Activated CD4-positive, alpha-beta T cell treated with anti-CD3 and anti-CD28 coated beads for 24 hours (primary cell): ENCODE measurements at places on chromosomes 5 and 9.

DNA sequence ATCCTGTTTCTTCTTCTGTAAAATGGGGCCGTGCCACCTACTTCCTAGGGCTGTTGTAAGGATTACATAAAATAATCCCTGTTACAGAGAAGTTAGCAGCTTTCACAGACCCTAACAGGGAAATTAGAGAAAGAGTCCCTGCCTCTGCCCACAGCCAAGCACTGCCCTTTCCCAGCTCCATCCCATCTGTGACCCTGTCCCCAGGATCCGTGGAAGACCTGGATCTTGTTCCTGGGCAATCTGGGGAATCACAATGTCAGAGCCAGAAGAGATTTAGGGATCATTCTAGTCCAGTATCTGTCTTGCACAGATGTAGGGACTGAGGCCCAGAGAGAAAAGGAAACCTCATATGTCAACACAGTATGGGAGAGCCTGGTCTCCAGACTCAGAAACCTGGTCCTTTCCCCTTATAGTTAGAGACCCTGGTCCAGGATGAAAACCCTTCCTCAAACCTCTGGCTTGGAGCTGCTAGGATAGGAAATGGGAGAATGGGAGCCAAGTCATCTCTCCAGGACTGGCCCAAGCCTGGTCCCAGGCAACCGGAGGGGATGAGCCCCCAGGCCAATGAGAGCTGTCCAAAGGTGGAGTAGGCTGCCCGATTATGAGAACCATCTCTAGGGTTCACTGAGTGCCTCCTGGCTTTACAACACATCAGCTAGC is 12.5 kb downstream of the LHX6 start:
- DNase-seq = no peak

DNA sequence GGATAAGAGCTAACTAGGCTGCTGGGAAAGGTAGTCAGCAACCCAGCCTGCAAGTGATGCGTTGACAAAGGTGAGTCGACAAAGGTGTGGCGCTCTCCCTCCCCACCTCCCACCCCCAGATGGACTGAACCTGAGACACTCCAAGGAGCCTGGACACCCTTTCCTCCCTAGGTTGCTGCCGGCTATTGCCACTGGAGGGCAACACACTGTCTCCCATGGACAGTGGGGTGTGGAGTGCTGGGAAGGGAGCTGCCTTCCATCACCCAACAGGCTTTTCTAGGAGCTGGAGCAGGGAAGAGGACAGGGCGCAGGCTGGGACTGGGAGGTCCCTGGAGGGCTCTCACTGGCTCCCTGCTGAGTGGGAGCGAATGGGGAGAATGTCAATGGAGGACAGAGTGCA is 75.4 kb upstream of the ARAP3 start:
- DNase-seq = no peak

DNA sequence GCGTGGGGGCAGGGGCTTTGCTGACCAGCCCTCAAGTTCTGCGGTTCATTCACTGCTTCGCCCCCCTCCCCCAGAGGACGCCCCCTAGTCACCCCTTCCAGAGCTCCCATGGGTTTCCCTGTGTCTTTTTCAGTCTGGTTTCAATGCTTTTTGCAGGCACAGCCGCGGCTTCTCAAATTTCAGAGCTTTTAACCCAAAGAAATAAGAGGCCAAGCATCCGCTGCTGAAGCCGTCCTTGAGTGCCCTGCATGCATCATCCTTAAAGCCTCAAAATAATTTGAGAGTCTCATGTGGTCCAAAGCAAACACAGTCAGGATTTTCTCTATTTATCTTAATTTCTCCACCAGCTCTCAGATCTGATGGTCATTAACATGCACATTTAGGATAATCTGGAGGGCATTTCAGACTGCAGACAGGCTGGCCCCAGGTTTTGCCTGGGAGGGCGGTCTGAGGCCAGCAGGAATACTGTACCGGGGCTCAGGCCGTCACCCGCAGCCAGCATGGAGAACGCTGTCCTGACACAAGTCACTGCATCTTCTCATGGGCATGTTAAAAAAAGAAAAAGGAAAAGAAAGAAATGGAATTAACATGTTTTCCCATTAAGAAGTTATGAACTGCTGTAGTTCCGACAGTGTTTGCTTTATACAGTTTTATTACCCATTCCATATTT is 420.8 kb upstream of the IRX4 start:
- no peak for DNase-seq

DNA sequence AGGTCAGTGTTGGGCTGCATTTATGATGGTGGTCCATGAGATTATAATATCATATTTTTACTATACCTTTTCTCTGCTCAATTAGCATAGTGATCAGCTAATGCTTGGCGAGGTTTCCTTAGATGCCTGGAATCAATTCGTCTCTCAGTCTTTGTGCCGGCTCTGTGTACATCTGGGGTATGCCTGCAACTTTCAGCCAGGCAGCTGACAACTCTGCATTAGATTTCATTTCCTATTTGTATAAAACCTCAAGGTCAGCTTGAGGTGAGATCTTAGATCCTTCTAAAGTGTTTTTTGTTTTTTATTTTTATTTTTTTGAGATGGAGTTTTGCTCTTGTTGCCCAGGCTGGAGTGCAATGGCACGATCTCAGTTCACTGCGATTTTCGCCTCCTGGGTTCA is 86.8 kb downstream of the MELK start:
- DNase-seq = no peak

DNA sequence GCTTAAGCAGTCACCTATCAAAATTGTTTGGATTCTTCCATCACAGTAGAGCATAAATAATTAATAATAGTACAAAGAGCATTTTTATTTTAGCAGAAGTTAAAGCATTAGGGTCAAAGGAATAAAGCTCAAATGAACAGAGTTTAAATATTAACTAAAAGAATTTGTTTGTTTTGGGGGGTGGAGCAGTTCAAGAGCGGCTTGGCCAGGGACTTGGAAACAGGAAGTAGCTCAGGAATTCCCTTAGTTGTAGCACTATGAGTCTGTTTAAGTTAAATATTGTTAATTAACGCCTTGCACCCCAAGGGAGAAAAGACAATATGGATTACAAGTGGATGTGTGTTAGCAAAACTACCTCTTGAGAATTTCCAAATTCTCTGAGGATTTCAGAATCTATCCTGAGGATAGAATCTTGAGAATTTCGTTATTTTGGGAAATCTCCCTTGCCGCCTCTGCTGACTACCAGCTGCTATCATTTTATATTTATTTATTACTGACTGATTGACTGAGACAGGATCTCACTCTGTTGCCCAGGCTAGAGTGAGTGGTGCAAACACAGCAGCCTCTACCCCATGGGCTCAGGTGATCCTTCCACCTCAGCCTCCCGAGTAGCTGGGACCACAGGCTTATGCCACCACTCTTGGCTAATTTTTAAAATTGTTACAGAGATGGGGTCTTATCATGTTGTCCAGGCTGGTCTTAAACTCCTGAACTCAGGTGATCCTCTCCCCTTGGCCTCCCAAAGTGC is 96.7 kb upstream of the CHD1 start:
- no peak for DNase-seq

GRCh38 chr9:106310782-106311181 is 552.2 kb upstream of the ZNF462 start:
- no peak for DNase-seq

GRCh38 chr9:92599938-92600461 is 64.2 kb upstream of the ECM2 start:
- no peak for DNase-seq

DNA sequence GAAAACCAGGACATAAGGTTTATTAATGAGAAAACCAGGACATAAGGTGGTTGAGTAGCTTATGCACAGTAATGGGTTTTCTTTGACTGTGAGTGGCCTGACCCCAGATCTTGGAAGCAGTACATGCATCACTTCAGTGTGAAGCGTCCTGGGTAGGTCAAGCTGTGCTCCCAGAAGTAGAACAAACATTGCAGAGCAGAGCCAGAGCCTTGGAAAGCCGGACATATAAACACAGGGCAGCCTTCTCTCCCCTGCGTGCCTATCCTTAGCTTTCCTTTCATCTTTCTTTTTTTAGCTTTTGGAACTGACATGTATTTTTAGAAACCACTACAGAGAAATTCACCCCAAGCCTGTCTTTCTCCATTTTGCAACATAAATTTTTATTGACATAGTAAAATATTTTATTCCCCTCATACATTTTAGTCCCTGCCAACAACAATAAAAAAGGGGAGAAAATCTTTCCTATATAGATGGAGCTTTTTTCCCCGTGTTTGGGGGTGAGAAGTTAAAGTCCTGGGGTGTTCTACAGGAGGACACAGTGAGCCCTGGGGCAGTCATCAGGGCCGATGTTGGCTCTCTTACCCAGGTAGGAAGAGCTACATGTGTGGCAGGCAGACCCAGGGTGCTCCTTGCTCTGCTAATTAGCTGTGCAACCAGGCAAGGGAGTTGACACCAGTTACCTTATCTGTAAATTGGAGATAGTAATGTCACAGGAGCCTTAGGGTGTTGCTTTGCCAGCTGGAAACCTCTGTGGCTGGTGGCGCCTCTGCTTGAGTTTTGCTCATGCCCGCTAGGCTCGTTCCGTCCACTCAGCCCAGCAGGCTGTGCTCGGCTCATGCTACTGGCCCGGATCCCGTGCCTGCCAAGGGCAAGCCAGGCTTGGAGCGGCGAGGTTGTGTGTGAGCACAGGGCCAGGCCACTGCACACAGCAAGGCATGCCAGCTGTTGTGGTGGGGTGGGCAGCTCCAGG is 389.6 kb downstream of the KDM4C start:
- DNase-seq = no peak

DNA sequence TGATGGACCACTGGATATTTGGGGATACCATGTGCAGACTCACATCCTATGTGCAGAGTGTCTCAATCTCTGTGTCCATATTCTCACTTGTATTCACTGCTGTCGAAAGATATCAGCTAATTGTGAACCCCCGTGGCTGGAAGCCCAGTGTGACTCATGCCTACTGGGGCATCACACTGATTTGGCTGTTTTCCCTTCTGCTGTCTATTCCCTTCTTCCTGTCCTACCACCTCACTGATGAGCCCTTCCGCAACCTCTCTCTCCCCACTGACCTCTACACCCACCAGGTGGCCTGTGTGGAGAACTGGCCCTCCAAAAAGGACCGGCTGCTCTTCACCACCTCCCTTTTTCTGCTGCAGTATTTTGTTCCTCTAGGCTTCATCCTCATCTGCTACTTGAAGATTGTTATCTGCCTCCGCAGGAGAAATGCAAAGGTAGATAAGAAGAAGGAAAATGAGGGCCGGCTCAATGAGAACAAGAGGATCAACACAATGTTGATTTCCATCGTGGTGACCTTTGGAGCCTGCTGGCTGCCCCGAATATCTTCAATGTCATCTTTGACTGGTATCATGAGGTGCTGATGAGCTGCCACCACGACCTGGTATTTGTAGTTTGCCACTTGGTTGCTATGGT is 54.5 kb upstream of the HNRNPA0 start:
- no peak for DNase-seq

GRCh38 chr9:130260816-130261765 is 4.5 kb upstream of the HMCN2 start:
- DNase-seq = no peak

GRCh38 chr5:8471581-8471980 is 602.6 kb downstream of the MTRR start:
- no peak for DNase-seq

DNA sequence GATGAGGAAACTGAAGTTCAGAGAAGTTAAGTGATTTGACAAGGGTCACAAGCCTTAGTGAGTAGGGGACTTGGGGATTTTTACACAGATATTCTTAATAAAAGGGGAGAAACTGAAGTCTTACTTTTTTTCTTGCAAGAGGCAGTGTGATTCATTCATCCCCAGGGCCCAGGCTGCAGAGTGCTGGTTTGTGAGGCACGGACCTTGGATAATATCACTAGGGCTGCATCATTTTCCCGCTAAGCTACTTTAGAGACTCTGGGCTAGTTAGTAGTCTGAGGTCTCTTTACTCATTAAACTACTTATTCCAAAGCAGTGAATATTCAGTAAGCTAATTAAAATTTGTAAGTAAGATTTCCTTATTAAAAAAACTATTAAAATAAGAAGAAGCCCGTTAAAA is 195.0 kb downstream of the PBX3 start:
- no peak for DNase-seq

- DNase-seq = no peak
Observed at GRCh38 chr5:128876569-128877382, 88.5 kb upstream of the SLC27A6 start.

DNA sequence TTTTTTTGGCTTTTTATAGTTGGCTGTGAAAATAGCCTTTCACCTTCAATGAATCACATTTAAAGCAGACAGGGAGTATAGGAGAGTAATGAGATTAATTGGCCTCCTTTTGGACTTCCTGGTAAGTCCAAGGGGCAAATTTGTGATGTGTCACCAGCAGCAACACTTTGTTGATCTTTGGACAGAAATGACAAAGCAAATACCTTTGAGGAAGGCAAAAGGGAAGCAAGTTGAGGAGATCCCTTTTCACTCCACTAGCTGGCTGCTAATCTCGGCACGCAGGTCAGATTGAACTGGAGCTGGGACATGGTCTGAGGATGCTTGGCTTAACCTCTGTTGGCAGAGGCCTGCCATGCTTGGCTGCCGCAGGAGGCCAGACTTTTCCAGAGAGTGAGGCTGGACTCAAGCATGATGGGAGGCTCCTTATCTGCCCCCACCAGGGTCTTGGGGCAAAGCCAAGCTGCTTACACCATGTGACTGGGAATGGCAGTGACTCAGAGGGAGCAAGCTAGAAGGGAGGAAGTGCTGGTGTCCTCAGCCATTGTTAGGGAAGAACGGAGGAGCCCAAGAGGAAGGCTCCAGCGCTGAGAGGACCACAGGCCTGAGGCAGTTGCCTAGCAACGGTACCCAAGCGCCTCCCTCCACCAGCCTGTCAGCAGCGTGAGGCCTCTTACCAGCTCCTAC is 174.5 kb upstream of the MAP1B start:
- DNase-seq = no peak

GRCh38 chr5:56558131-56558745 is 257.1 kb upstream of the MAP3K1 start:
- DNase-seq = no peak

DNA sequence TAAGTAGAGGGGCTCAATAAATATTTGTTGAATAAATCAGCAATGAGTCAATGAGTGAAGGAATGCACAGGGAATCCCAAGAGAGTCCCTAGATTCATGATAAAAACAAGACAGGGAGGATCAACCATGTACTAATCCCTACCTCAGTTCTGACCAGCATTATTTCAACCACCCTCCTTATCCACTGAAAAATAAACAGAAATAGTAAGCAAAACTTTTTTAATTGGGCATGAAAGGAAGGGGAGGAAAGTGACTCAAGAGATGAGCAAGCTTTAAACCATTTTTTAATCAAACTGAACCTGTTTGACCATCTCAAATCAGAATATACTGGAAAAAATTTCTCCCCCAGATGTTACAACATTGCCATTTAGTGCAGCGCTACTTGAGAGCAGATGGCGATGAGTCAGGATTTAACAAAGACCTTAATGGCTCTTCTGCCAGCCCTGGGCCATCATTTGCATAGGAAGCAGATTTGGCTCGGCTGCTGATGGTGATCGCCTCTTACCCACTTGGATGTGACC is 194.8 kb upstream of the SLC30A5 start:
- DNase-seq = no peak

- no peak for DNase-seq
Observed at GRCh38 chr9:98500337-98500919, 208.3 kb downstream of the GABBR2 start.

DNA sequence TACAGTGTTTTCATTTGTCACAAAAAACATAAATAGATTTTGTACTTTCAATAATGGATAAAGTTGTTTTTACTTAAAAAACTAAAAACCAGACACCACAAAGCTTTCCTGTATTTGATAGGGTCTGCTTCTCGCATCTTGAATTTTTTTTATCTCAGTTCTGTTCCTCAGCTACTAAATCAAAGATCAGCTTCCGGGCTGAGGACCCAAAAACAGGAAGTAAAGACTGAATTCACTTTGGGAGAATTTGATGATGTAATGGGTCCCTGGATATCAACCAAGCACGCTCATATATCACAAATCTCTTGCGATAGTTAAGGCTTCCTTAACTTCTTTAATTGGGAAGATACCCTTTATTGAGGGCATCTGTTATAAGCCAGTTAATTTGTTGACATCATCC is 24.1 kb downstream of the ITK start:
- DNase-seq = no peak
